Neuronal stem cell (in vitro differentiated cells): ENCODE measurements at places on chromosomes 4 and X.
A peak's percentile ranks its signal among the peaks of the same experiment; 100 is the strongest.

GRCh38 chrX:103878466-103879122 lies 46.5 kb upstream of the RAB9B start:
- no peak overlapping the region for H3K27ac ChIP-seq
- H3K4me1 ChIP-seq = no peaks in the 10 kb centered on the region
- no peaks in the 10 kb centered on the region for H3K36me3 ChIP-seq
- H3K4me3 ChIP-seq = no peak overlapping the region
- no peaks in the 10 kb centered on the region for H3K27me3 ChIP-seq

- peaks cover 23% of the 10 kb centered on the region for H3K36me3 ChIP-seq
- peak overlapping the region; percentile 31 for H3K27ac ChIP-seq
- peaks cover 3% of the 10 kb centered on the region for H3K4me1 ChIP-seq
- peak overlapping the region; percentile 69 for H3K4me3 ChIP-seq
- H3K27me3 ChIP-seq = no peaks in the 10 kb centered on the region
- DNase-seq = no peak
Observed at GRCh38 chrX:48695925-48696300, 621 bp upstream of the SUV39H1 start.

- H3K27ac ChIP-seq = no peak overlapping the region
- H3K27me3 ChIP-seq = no peaks in the 10 kb centered on the region
- H3K4me1 ChIP-seq = no peaks in the 10 kb centered on the region
- H3K4me3 ChIP-seq = no peak overlapping the region
Observed at GRCh38 chr4:88489100-88489761, 32.3 kb downstream of the HERC5 start.

GRCh38 chr4:95255396-95256107 lies 293.2 kb downstream of the UNC5C start:
- DNase-seq = no peak
- no peak overlapping the region for H3K4me3 ChIP-seq
- no peaks in the 10 kb centered on the region for H3K27me3 ChIP-seq
- H3K4me1 ChIP-seq = no peaks in the 10 kb centered on the region
- H3K36me3 ChIP-seq = no peaks in the 10 kb centered on the region

- peaks cover 25% of the 10 kb centered on the region for H3K36me3 ChIP-seq
- H3K4me1 ChIP-seq = no peaks in the 10 kb centered on the region
- H3K27me3 ChIP-seq = no peaks in the 10 kb centered on the region
- DNase-seq = no peak
Observed at GRCh38 chrX:109679820-109680219, 53.2 kb downstream of the ACSL4 start.

DNA sequence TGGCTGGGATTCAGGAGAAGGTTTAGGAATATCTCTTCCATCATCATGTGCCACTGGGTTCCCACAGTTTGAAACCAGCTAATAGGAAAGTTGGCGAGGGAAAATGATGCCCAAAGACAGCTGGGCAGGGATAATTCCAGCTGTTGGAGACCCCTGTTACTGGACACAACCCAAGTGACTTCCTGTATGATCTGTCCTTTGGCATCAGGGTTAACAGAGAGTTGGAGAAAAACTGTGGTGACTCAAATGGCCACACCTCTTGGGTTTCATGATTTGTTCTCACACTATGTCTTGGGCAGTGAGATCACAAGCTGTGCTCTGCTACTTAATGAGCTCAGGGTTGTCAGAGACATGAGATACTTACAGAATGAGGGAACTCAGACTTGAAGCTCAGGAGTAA lies 3.8 kb downstream of the FGF16 start:
- peaks cover 24% of the 10 kb centered on the region for H3K27me3 ChIP-seq
- no peaks in the 10 kb centered on the region for H3K36me3 ChIP-seq
- DNase-seq = no peak
- no peaks in the 10 kb centered on the region for H3K4me1 ChIP-seq
- H3K4me3 ChIP-seq = no peak overlapping the region
- H3K27ac ChIP-seq = no peak overlapping the region

- DNase-seq = no peak
- H3K27ac ChIP-seq = no peak overlapping the region
- H3K4me1 ChIP-seq = no peaks in the 10 kb centered on the region
- H3K4me3 ChIP-seq = no peak overlapping the region
- no peaks in the 10 kb centered on the region for H3K27me3 ChIP-seq
Observed at GRCh38 chrX:9133426-9133825, 99.5 kb upstream of the FAM9B start.

DNA sequence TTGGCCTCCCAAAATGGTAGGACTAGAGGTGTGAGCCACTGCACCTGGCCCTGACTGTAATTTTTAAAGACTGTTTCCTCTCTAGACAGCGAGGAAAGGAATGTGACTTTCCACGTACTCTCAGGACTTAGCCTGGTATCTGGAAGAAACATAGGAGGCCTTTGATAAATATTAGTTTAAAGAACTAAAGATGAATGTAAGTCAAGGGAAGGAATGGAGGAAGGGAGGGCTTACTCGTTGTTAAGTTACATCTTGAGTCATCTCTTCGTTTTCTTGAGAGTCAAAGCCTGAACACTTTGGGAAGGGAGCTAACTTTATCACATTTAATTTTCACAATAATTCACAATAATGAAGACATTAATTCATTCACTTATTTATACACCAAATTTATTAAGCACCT lies 7.2 kb upstream of the LNX1 start:
- no peak overlapping the region for H3K4me3 ChIP-seq
- no peaks in the 10 kb centered on the region for H3K4me1 ChIP-seq
- no peaks in the 10 kb centered on the region for H3K36me3 ChIP-seq
- no peaks in the 10 kb centered on the region for H3K27me3 ChIP-seq

- H3K36me3 ChIP-seq = no peaks in the 10 kb centered on the region
- DNase-seq = no peak
- H3K27me3 ChIP-seq = no peaks in the 10 kb centered on the region
Observed at GRCh38 chr4:81818385-81818920, 346.7 kb upstream of the RASGEF1B start.

DNA sequence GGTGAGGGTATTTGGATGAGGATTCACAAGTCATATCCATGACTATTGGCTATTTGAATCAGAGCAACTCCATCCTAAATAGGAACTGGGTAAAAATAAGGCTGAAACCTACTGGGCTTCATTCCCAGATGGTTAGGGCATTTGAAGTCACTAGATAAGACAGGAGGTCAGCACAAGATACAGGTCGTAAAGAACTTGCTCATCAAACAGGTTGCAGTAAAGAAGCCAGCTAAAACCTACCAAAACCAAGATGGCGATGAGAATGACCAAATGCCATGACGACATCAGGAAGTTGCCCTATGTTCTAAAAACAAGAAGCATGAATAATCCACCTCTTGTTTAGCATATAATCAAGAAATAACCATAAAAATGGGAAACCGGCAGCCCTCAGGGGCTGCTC lies 224.9 kb downstream of the PACRGL start:
- no peaks in the 10 kb centered on the region for H3K27me3 ChIP-seq
- H3K4me3 ChIP-seq = no peak overlapping the region

DNA sequence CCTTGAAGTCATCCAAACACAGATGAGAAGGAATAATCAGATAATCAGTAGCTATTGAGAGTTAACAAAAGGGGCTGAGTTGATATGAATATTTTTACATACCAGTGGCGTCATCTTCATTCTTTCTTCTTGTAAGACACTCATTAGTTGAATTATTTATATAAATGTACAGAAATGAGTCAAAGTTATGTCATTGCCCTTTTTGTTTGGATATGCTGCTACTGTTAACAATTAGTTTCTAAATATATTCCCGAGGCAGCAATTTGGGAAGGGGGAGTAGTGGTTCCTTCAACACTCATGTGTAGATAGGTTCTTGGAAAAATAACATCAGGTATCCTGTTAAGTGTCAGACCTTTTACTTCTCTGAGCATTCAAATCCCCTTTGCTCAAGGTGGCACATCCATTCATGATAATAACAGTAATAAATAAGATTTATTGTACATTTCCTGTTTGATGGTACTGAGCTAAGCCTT lies 436.6 kb downstream of the SPRY1 start:
- no peaks in the 10 kb centered on the region for H3K36me3 ChIP-seq
- DNase-seq = no peak
- no peak overlapping the region for H3K4me3 ChIP-seq
- peaks cover 30% of the 10 kb centered on the region for H3K4me1 ChIP-seq
- no peaks in the 10 kb centered on the region for H3K27me3 ChIP-seq

- H3K4me1 ChIP-seq = no peaks in the 10 kb centered on the region
- no peak overlapping the region for H3K27ac ChIP-seq
- H3K27me3 ChIP-seq = no peaks in the 10 kb centered on the region
- no peak overlapping the region for H3K4me3 ChIP-seq
- no peak for DNase-seq
Observed at GRCh38 chr4:42628740-42629139, 28.2 kb downstream of the ATP8A1 start.

DNA sequence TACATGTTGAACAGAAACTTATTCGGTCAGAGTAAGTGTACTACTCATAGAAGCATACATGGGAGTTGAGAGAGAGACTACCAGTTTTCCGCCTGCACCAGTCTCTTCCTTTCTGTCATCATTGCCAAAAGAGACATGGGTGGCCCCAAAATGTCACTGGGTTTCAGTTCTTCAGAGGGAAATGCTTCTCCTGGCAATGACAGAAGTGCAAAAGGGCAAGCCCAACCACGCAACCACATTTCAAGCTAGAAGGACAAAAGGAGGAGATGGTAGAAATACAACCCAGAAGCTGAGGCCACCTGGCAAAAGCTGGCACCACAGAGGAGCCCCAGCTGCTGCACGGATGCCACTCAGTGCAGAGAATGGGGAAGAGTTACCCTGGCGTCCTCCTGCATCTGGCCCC lies 320.1 kb downstream of the BCOR start:
- no peaks in the 10 kb centered on the region for H3K36me3 ChIP-seq
- no peak for DNase-seq
- no peaks in the 10 kb centered on the region for H3K27me3 ChIP-seq
- H3K27ac ChIP-seq = no peak overlapping the region
- peaks cover 5% of the 10 kb centered on the region for H3K4me1 ChIP-seq

DNA sequence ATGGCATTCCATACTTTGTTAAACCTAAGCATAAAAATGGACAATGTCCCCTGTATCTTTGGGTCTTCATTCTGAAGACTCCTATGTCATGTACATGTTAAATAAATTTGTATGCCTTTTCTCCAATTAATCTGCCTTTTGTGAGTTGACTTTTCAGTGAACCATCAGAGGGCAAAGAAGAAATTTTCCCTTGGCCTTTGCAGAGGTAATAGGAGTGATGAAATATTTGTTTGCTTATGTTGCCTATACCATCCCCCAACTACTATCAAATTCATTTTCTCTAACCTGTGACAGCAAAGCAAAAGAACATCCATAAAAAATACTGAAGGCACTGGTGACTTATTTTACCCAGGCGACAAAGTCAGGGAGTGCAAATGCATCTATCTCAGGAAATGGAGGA lies 18.2 kb downstream of the NAAA start:
- no peaks in the 10 kb centered on the region for H3K36me3 ChIP-seq
- peaks cover 3% of the 10 kb centered on the region for H3K4me1 ChIP-seq
- no peak overlapping the region for H3K4me3 ChIP-seq
- H3K27me3 ChIP-seq = no peaks in the 10 kb centered on the region
- DNase-seq = no peak

GRCh38 chr4:84483688-84484087 lies 15.4 kb downstream of the NKX6-1 start:
- peaks cover 77% of the 10 kb centered on the region for H3K27me3 ChIP-seq
- no peaks in the 10 kb centered on the region for H3K36me3 ChIP-seq
- H3K27ac ChIP-seq = no peak overlapping the region

GRCh38 chrX:38513112-38513742 lies 48.1 kb upstream of the TSPAN7 start:
- H3K4me1 ChIP-seq = no peaks in the 10 kb centered on the region
- DNase-seq = no peak
- no peak overlapping the region for H3K27ac ChIP-seq
- H3K4me3 ChIP-seq = no peak overlapping the region
- no peaks in the 10 kb centered on the region for H3K27me3 ChIP-seq
- H3K36me3 ChIP-seq = no peaks in the 10 kb centered on the region

DNA sequence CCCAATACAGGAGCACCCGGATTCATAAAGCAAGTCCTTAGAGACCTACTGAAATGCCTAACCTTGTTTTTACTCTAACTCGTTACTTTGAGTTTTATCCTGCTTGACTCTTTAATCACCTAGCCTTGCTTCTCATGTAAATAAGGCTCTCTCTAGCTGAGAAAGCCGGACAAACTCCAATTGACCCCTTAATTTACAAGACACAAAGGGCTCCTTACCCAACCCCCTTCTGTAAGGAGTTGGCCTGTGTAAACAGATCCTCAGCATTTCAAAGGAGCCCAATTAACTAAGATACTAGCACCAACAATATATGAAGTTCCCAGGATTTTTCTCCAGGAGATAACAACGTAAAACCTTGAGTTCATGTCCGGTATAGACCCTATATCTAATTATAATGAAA lies 61.7 kb downstream of the CT47B1 start:
- no peaks in the 10 kb centered on the region for H3K36me3 ChIP-seq
- no peaks in the 10 kb centered on the region for H3K4me1 ChIP-seq
- no peak overlapping the region for H3K4me3 ChIP-seq
- no peak overlapping the region for H3K27ac ChIP-seq
- no peaks in the 10 kb centered on the region for H3K27me3 ChIP-seq

DNA sequence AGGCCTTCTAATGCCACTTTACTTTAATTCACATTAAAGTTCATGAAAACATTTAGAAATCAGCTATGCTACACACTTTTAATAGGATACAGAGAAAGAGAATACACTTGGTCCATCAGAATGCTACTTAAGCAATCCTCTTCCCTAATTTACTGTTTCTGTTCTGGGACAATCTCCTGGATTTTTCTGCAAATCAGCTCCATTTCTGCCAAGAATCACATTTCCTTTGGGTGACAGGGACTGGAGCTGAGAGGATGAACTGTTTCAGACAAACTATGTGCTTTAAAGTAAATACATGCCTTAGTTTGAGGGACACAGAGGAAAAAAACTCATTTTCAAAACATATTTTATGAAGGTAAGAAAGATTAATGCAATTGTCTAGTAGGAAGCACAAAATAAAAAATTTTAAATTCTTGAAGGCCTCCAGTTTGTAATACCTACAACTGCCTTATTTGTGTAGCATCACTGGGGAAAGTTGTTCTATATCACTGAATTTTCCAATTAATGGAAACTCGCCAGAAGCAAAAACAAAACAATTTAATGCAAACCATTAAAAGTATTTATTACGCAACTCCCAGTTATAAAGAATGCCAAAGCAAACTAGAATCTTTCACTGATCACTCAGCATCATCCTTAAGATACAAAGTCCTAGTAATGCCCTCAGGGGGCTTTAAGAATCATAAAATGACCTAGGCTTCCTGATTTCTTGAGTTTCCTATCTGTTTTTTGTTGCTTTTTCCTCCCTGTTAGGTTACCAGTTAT lies 36.3 kb downstream of the BCLAF3 start:
- no peak overlapping the region for H3K27ac ChIP-seq
- H3K4me3 ChIP-seq = no peak overlapping the region
- H3K36me3 ChIP-seq = peaks cover 21% of the 10 kb centered on the region
- no peaks in the 10 kb centered on the region for H3K4me1 ChIP-seq

- H3K27ac ChIP-seq = no peak overlapping the region
- DNase-seq = no peak
- no peaks in the 10 kb centered on the region for H3K36me3 ChIP-seq
Observed at GRCh38 chrX:39244147-39244546, 442.9 kb downstream of the MID1IP1 start.

GRCh38 chr4:127776620-127777019 lies 5.5 kb upstream of the HSPA4L start:
- H3K27me3 ChIP-seq = peaks cover 5% of the 10 kb centered on the region
- H3K4me1 ChIP-seq = peaks cover 3% of the 10 kb centered on the region
- H3K36me3 ChIP-seq = no peaks in the 10 kb centered on the region
- H3K27ac ChIP-seq = no peak overlapping the region
- no peak for DNase-seq
